ENCODE measurements at places on chromosomes 4 and X. TPM values are rescaled to one million over a fixed set of nuclear protein-coding genes. Genes with fewer than 3 reads are reported as not detected.
A peak's percentile ranks its signal among the peaks of the same experiment; 100 is the strongest.

JAKMIP1 gene
- total RNA-seq, result not detected

HSFX2 gene
- 0.75 TPM for total RNA-seq

TLR6 gene
- total RNA-seq, result 2.0 TPM

CT47B1 gene
- not detected for total RNA-seq

- no peaks in the 10 kb centered on the region for H3K27me3 ChIP-seq
- peaks cover 3% of the 10 kb centered on the region for H3K36me3 ChIP-seq
- H3K27ac ChIP-seq, result peak overlapping the region; percentile 50
- H3K4me3 ChIP-seq, result no peak overlapping the region
- peaks cover 6% of the 10 kb centered on the region for H3K4me1 ChIP-seq
- no peak for DNase-seq
Observed at GRCh38 chr4:105963461-105964400, 68.5 kb downstream of the NPNT start.

DNA sequence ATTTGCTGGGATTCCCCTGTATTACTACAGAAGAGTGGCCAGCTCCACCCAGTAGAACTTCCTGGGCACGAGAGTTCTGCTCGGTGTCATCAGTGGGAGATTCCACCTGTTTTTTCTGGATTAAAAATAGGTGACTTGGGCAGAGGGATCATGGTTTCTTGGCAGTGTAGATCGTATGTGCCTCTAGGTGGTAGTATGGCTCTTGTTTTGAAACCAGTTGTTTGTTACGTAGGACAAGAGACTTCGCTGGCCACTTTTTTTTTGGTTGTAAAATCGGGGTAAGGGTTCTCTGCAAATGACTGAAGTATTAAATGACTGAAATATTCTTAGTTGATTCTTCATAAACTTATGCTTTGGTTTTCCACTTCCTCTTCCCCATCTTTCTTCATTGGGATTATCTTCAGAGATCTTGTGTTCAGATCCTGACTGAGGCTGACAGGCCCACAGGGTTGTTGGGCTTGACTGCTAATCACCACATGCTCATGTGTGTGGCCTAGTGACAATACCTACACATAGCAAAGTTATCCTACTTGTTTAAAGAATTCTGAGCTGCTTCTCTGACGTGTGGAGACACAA, 43.8 kb upstream of the WDR1 start:
- peaks cover 3% of the 10 kb centered on the region for H3K27me3 ChIP-seq
- H3K4me1 ChIP-seq, result no peaks in the 10 kb centered on the region
- no peak overlapping the region for H3K27ac ChIP-seq
- H3K36me3 ChIP-seq, result no peaks in the 10 kb centered on the region
- no peak overlapping the region for H3K4me3 ChIP-seq

GRCh38 chrX:132169554-132169953, 41.7 kb upstream of the FRMD7 start:
- H3K4me1 ChIP-seq, result peaks cover 4% of the 10 kb centered on the region
- H3K27me3 ChIP-seq, result peaks cover 13% of the 10 kb centered on the region
- no peaks in the 10 kb centered on the region for H3K36me3 ChIP-seq
- DNase-seq, result no peak
- no peak overlapping the region for H3K4me3 ChIP-seq

- DNase-seq, result no peak
- H3K27ac ChIP-seq, result no peak overlapping the region
- no peaks in the 10 kb centered on the region for H3K36me3 ChIP-seq
- no peaks in the 10 kb centered on the region for H3K27me3 ChIP-seq
- no peak overlapping the region for H3K4me3 ChIP-seq
- H3K4me1 ChIP-seq, result no peaks in the 10 kb centered on the region
Observed at GRCh38 chr4:68693325-68694075, 23.0 kb upstream of the UGT2B15 start.

GRCh38 chr4:58070726-58071125, 960.5 kb upstream of the IGFBP7 start:
- no peaks in the 10 kb centered on the region for H3K4me1 ChIP-seq
- no peaks in the 10 kb centered on the region for H3K27me3 ChIP-seq
- no peak overlapping the region for H3K27ac ChIP-seq
- no peak for DNase-seq
- no peak overlapping the region for H3K4me3 ChIP-seq
- H3K36me3 ChIP-seq, result no peaks in the 10 kb centered on the region

GRCh38 chr4:152166567-152166966, 369.3 kb downstream of the FBXW7 start:
- H3K4me3 ChIP-seq, result no peak overlapping the region
- peaks cover 3% of the 10 kb centered on the region for H3K27me3 ChIP-seq
- H3K36me3 ChIP-seq, result no peaks in the 10 kb centered on the region
- no peaks in the 10 kb centered on the region for H3K4me1 ChIP-seq
- H3K27ac ChIP-seq, result no peak overlapping the region

DNA sequence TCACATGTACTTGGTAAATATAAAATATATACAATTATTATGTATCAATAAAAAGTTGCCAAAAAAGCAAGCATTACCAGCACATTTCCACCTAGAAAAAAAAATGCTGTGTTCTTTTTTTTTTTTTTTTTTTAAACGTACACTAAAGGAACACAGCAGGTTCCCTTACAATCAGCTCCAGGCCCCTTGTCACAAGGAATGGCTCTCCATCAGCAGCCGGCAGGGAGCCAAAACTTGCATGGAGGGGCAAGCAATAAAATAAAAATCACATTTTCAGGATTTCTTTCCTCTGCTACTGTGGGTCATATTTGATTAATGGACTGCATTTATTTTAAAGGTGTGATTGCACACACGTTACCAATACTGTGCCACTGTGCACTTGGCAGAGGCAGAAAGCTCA, 460.3 kb downstream of the GPAT3 start:
- H3K36me3 ChIP-seq, result no peaks in the 10 kb centered on the region
- no peaks in the 10 kb centered on the region for H3K27me3 ChIP-seq
- H3K4me1 ChIP-seq, result no peaks in the 10 kb centered on the region
- DNase-seq, result no peak
- H3K27ac ChIP-seq, result no peak overlapping the region
- H3K4me3 ChIP-seq, result no peak overlapping the region

- H3K27ac ChIP-seq, result no peak overlapping the region
- H3K4me1 ChIP-seq, result no peaks in the 10 kb centered on the region
- no peak overlapping the region for H3K4me3 ChIP-seq
- peaks cover 4% of the 10 kb centered on the region for H3K36me3 ChIP-seq
- peaks cover 53% of the 10 kb centered on the region for H3K27me3 ChIP-seq
Observed at GRCh38 chrX:16628946-16629595, 20.9 kb upstream of the S100G start.

DNA sequence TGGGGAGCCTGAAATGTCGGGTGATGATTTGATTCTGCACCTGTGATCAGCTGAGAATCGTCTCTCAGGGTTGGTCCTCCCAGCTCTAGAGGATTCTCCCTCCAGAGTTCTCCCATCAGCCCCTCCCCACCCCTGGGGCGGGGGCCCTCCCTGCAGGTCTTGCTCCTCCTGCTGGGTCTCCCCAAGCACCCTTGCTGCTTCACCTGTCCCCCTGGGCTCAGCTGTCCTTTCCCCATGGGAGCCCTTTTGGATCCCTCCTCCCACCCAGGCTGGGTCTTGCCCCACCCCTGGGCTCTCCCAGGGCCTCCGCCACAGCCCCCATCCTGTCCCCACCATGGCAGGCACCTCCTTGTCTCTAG, 22.2 kb downstream of the PSAPL1 start:
- peaks cover 11% of the 10 kb centered on the region for H3K27me3 ChIP-seq
- H3K36me3 ChIP-seq, result no peaks in the 10 kb centered on the region
- DNase-seq, result no peak
- H3K27ac ChIP-seq, result no peak overlapping the region
- H3K4me1 ChIP-seq, result peaks cover 21% of the 10 kb centered on the region

DNA sequence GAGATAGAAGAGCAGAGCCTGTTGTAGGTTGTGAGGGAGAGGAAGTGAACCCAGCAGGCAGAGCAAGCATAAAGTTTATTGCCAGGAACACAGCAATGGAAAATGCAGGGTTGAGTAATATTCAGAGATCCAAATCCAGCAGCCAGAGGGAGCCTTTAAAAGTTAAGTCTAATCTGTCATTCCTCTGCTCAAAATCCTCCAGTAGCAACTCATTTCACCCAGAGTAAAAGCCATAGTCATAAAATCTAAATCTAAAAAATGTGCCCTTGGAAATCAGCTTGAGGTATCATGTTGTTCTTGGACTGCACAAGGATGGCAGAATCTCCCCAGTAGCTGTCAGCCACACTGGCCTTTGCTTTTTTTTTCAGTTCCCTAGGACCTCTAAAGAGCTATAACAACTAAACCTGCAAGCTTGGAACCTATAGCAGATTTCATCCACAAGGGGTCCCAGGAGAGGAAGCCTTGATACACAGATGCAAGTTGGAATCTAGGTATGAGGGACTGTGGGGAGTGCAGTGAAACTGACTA, 62.9 kb upstream of the FRAS1 start:
- no peak overlapping the region for H3K4me3 ChIP-seq
- peak; percentile 77 for DNase-seq
- H3K27ac ChIP-seq, result no peak overlapping the region
- H3K4me1 ChIP-seq, result no peaks in the 10 kb centered on the region
- no peaks in the 10 kb centered on the region for H3K27me3 ChIP-seq
- no peaks in the 10 kb centered on the region for H3K36me3 ChIP-seq

DNA sequence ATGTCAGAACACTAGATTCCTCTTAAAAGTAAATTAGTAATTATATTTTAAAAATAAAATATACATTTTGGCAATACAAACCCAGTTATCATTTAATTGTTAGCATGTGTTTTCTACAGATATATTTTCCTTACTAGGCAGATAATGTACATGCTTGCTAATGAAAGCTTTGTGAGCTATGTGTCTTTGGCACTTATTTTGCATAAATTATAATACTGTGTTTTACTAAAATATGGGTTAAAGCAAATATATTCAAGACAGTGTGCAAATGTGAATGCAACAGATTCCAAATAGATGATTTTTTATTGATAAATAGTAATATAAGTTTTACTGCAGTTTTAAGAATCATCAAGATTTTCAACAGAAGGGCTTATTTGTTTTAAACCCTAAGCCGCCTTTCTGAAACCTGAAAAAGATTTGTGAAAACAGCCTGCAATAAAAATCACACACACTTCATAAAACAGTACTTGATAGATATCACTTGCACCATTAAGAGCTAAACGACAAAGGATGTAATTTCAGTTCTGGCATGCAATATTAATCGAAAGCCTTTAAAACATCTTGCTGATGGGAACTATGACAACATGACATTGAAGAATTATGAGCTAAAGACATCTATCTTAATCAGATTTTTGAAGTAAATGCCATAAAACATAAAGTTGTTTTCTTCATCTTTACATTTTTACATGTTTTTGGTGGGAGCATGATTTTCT, 333.3 kb downstream of the DCTD start:
- H3K27me3 ChIP-seq, result no peaks in the 10 kb centered on the region
- H3K27ac ChIP-seq, result no peak overlapping the region
- no peaks in the 10 kb centered on the region for H3K4me1 ChIP-seq
- H3K4me3 ChIP-seq, result no peak overlapping the region
- peak; percentile 38 for DNase-seq

DNA sequence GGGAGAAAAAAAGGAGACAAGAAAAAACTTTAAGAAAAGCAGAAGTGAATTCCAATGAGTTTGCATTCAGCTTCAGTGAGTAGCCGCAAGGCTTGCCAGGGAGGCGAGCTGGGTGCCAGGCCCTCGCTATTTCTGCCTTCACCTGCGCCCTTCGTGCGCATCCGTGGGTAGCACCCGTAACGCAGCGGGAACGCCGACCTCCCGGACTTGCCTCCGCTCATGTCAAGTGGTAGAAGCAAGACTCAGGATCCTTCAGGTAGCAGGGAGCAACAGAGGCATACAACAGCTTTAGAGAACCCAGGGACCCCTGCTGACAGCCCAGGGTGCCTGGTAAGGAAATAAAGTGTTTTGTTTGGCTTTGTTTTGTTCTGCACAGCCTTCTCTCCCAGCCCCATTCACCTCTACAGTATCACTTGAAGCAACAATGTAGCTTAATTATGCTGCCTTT, 140.0 kb upstream of the BCOR start:
- H3K36me3 ChIP-seq, result no peaks in the 10 kb centered on the region
- no peaks in the 10 kb centered on the region for H3K4me1 ChIP-seq
- H3K27me3 ChIP-seq, result peaks cover 7% of the 10 kb centered on the region
- no peak for DNase-seq

GRCh38 chr4:176137631-176138030, 57.8 kb downstream of the SPATA4 start:
- H3K4me3 ChIP-seq, result no peak overlapping the region
- peak; percentile 15 for DNase-seq
- H3K27me3 ChIP-seq, result no peaks in the 10 kb centered on the region
- H3K36me3 ChIP-seq, result no peaks in the 10 kb centered on the region

- peaks cover 11% of the 10 kb centered on the region for H3K27me3 ChIP-seq
- no peak overlapping the region for H3K4me3 ChIP-seq
- no peaks in the 10 kb centered on the region for H3K36me3 ChIP-seq
- peaks cover 7% of the 10 kb centered on the region for H3K4me1 ChIP-seq
Observed at GRCh38 chrX:47358387-47359065, 11.9 kb upstream of the ZNF157 start.

DNA sequence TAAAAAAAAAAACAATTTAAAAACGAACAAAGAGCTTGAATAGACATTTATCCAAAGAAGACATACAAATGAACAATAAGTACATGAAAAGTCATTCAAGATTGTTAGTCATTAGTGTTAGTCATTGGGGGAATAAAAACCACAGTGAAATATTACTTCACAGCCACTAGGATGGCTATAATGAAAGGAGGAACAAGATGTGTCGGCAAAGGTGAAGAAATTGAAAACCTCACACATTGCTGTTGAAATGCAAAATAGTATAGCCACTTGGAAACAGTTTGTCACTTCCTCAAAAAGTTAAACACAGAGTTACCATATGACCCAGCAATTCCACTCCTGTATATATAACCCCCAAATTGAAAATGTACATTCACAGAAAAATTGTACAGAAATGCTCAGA, 45.2 kb upstream of the SLC39A8 start:
- peak; percentile 24 for DNase-seq
- H3K36me3 ChIP-seq, result no peaks in the 10 kb centered on the region
- no peak overlapping the region for H3K4me3 ChIP-seq
- H3K4me1 ChIP-seq, result no peaks in the 10 kb centered on the region
- H3K27me3 ChIP-seq, result no peaks in the 10 kb centered on the region

DNA sequence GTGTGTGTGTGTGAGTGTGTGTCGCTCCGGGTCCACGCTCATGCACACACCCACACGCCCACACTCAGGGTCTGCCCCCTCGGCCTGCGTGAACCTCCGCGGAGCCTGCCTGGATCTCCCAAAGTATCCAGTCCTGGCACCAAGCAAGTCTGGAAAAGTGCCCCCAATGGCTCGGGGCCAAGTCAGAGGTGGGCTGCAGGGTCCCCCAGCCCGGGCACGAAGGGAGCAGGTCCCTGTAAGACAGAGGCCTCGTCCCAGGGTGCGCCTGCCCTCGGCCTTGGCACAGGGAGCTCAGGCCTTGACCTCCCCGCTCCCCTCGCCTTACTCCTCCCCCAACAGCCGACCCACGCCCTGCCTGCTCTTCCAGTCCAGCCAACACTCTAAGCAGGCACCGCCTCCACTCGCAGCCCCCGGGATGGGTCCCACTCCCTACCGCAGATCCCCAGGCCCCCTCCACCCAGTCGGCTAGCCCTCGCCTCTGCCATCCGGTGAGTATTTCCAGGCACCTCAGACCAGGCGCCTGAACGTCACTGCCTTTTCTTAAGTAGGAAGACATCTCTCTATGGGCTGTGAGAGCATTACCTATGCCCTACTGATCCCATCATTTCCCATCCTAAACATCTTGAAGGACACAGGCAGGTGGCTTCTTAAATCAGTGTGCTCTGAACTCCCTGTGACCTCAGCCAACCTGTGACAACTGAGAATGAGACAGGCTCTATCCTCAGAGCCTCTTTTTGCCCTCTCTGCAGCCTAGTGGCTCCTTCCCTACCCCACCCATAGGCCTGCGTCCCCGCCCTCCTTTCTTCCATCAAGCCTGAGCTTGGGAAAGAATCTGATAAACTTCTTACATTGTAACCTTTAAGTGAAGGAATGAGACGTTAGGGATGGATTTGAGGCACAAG, 704 bp downstream of the FAM114A1 start:
- peaks cover 25% of the 10 kb centered on the region for H3K4me1 ChIP-seq
- peak overlapping the region; percentile 99 for H3K27ac ChIP-seq
- H3K36me3 ChIP-seq, result peaks cover 22% of the 10 kb centered on the region
- DNase-seq, result peak; percentile 77
- H3K27me3 ChIP-seq, result no peaks in the 10 kb centered on the region

All from muscle of leg (tissue), 16 donors.